ENCODE measurements at places on chromosomes 1 and 21.

GRCh38 chr1:181551754-181552153, 68.4 kb downstream of the CACNA1E start:
- DNase-seq, result no peak

DNA sequence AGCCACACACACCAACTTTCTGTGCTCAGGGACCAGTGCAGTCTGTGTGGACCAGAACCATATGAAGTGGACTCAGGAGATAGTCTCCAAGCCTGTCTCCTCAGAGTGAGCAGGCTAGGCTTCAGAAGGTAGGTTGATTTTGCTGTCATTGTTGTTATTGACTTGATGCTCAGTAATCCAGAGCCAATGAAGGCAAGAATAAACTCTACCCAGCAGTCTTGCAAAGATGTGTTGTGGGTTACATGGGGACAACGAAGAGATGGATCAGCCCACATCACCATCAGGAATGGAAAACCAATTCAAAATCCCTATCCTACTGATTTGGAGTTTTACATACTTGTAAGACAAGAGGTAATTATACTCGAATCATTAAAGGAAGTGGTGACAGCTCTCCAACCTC, 37.4 kb downstream of the PHC2 start:
- no peak for DNase-seq

GRCh38 chr1:97254731-97255463, 533.3 kb downstream of the PTBP2 start:
- no peak for DNase-seq

DNA sequence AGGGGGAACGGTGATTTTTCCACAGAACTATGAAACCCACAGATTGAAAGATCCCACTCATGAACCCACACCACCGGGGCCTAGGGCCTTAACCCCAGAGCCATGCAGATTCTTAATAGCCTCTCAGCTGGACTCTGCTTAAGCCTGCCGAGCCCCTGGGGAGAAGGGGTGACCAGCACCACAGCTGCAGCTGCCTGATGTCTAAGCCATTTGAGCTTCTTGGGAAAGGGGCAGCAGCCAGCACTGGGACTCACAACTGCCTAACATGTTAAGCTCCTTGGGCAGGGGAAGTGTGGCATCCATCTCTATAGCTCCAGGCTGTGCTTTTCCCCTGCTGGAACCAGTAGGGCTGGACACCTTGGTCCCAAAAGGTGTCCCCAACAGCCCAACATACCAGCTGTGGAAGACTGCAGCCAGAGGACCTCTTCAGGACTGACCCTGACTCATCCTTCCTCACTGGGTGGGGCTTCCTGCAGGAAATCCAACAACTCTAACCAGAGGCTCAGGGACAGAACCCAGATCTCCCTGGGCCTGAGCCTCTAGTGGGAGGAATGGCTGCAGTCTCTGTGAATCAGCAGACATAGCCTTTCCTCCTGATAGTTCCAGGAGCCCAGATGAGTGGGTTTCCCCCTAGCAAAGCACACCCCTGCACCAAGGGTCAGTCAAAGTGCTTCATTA, 34.6 kb upstream of the FMO3 start:
- DNase-seq, result no peak

Measured in NCI-H510A treated with DMSO at 0.1 percent for 48 hours (cell line).